Type B pancreatic cell (in vitro differentiated cells): ENCODE measurements at places on chromosomes 12 and 14. TPM values are rescaled to one million over a fixed set of nuclear protein-coding genes. Genes with fewer than 3 reads are reported as not detected.

DNA sequence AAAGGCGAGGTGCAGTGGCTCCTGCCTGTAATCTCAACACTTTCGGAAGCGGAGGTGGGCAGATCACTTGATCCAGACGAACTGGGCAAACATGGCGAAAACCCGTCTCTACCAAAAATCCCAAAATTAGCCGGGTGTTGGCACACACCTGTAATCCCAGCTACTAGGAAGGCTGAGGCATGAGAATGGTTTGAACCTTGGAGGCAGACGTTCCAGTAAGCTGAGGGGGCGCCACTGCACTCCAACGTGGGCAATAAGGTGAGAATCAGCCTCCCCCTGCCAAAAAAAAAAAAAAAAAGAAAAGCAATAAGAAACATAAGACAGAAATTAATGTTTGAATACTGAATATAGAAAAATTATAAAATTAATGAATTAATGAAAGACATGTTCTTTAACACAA is 928.7 kb downstream of the LRFN5 start:
- no peak overlapping the region for H3K4me3 ChIP-seq
- DNase-seq, result no peak
- H3K4me1 ChIP-seq, result no peaks in the 10 kb centered on the region
- no peaks in the 10 kb centered on the region for H3K36me3 ChIP-seq

- no peak for DNase-seq
- H3K36me3 ChIP-seq, result no peaks in the 10 kb centered on the region
- H3K27ac ChIP-seq, result no peak overlapping the region
- H3K4me1 ChIP-seq, result peaks cover 25% of the 10 kb centered on the region
- H3K4me3 ChIP-seq, result no peak overlapping the region
Observed at GRCh38 chr14:74647061-74647677, 35.1 kb upstream of the LTBP2 start.

- no peaks in the 10 kb centered on the region for H3K36me3 ChIP-seq
- H3K4me1 ChIP-seq, result peaks cover 27% of the 10 kb centered on the region
- H3K4me3 ChIP-seq, result peak overlapping the region; percentile 88
- DNase-seq, result no peak
Observed at GRCh38 chr12:94149781-94150239, 1.4 kb downstream of the PLXNC1 start.

- H3K4me3 ChIP-seq, result no peak overlapping the region
- no peak overlapping the region for H3K27ac ChIP-seq
- DNase-seq, result no peak
- peaks cover 63% of the 10 kb centered on the region for H3K27me3 ChIP-seq
- no peaks in the 10 kb centered on the region for H3K36me3 ChIP-seq
- peaks cover 17% of the 10 kb centered on the region for H3K4me1 ChIP-seq
Observed at GRCh38 chr12:111203446-111203845, 165.4 kb downstream of the PHETA1 start.

DNA sequence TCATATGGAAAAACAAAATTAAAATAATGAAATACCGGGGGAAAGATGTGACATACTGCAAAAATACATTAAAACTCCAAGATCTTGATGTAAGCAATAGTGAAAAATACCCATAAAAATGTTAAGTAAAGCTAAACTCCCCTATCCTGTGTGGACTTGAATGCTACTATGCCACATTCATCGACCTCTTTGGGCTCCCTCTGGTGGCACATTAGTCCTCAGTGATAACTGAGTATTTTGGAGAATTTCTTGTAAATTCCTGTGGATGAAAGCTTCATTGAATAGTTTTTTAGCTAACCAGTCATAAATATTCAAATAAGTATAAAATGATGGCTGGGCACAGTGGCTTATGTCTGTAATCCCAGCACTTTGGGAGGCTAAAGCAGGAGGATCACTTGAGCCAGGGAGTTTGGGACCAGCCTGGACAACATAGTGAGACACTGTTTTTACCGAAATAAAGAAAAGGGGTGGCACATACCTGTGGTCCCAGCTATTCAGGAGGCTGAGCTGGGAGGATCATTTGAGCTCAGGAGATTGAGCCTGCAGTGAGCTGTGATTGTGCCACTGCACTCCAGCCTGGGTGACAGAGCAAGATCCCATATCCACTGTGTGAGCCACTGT is 42.4 kb upstream of the SGPP1 start:
- H3K36me3 ChIP-seq, result no peaks in the 10 kb centered on the region
- no peak for DNase-seq
- no peak overlapping the region for H3K27ac ChIP-seq
- H3K4me3 ChIP-seq, result no peak overlapping the region
- H3K27me3 ChIP-seq, result no peaks in the 10 kb centered on the region

- no peaks in the 10 kb centered on the region for H3K36me3 ChIP-seq
- H3K27me3 ChIP-seq, result peaks cover 24% of the 10 kb centered on the region
- no peak overlapping the region for H3K4me3 ChIP-seq
- H3K27ac ChIP-seq, result peak overlapping the region; percentile 20
Observed at GRCh38 chr12:108169708-108170107, 40.6 kb downstream of the WSCD2 start.

DNA sequence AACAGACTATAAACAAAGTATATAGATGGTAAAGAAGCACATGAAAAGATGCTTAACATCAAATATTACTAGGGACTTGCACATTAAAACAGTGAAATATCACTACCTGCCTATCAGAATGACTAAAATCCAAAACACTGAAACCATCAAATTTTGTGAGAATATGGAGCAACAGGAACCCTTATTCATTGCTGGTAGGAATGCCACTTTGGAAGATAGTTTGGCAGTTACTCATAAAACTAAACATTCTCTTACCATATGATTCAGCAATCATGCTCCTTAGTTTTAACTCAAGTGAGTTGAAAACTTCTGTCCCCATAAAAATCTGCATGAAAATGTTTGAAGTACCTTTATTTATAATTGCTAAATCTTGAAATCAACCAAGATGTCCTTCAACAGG is 297.6 kb downstream of the DAD1 start:
- no peak for DNase-seq
- H3K4me3 ChIP-seq, result no peak overlapping the region
- H3K36me3 ChIP-seq, result no peaks in the 10 kb centered on the region
- H3K4me1 ChIP-seq, result peaks cover 9% of the 10 kb centered on the region
- H3K27ac ChIP-seq, result no peak overlapping the region

DNA sequence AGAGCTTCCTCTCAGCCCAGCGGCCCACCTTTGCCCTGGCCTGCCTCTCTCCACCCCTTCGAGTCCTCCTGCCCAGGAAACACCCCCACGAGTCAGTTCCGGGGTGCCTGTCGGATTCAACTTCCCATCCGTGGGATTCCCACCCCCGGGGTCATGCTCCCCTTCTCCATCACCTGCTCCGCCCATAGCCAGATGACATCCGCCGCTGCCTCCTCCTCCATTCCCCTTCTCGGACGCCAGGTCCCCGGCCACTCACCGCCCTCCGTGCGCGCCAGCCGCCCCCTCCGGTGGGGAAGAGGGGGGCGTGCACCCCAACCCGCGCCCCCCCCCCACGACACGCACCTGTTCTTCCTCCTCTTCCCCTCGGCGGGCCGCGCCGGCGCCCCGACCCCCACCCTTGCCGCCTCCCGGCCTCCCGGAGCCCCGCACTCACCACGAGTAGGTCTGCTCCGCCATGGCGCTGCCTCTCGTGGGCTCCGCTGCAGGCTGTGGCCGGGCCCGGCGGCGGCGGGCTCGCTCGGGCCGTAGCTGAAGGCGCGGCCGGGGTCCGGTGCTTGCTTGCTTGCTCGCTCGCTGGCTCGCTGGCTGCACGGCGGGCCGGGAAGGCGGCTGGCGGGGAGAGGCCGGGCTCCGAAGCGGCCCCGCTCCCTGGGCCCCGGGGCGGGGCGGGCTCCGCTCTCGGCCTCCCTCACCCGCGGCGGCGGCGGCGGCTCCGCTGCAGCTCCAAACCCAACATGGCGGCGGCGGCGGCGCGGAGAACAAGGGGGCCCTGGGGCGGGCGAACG is 554 bp downstream of the SPPL3 start:
- no peak for DNase-seq
- peak overlapping the region; percentile 100 for H3K4me3 ChIP-seq
- peaks cover 26% of the 10 kb centered on the region for H3K36me3 ChIP-seq
- peak overlapping the region; percentile 94 for H3K27ac ChIP-seq
- H3K27me3 ChIP-seq, result no peaks in the 10 kb centered on the region
- peaks cover 23% of the 10 kb centered on the region for H3K4me1 ChIP-seq

The MPHOSPH9 gene
- 15.1 and 52.3 TPM in 2 replicates for total RNA-seq

The CMKLR1 gene
- 0.50 and 0.97 TPM in 2 replicates for total RNA-seq

The PIWIL1 gene
- total RNA-seq, result not detected in 2 replicates
